Spleen (tissue), 13 donors: ENCODE measurements at places on chromosomes 4 and X.

- DNase-seq: no peak
Measured at GRCh38 chr4:86271057-86271456, 88.8 kb downstream of the MAPK10 start.

- no peak for DNase-seq
Measured at GRCh38 chrX:18828832-18829404, 121.5 kb downstream of the PPEF1 start.

DNA sequence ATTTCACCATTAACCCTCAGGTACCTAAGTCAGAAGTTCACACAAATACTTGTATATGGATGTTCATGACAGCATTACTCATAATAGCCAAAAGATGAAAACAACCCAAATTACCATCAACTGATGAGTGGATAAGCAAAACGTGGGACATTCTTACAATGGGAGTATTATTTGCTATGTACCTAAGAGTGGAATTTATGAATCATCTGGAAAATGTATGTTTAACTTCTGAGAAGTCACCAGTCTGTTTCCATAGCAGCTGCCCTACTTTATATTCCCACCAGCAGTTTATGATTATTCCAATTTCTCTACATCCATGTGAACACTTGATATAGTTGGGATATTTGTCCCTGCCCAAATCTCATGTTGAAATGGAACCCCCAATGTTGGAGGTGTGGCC is 1478.9 kb downstream of the PCDH19 start:
- DNase-seq: no peak

- no peak for DNase-seq
Measured at GRCh38 chrX:154519389-154519788, 3.4 kb upstream of the FAM3A start.
